ENCODE measurements at places on chromosomes 12 and 14.

GRCh38 chr12:53244337-53244736 lies 12.3 kb upstream of the RARG start:
- no peak for DNase-seq

DNA sequence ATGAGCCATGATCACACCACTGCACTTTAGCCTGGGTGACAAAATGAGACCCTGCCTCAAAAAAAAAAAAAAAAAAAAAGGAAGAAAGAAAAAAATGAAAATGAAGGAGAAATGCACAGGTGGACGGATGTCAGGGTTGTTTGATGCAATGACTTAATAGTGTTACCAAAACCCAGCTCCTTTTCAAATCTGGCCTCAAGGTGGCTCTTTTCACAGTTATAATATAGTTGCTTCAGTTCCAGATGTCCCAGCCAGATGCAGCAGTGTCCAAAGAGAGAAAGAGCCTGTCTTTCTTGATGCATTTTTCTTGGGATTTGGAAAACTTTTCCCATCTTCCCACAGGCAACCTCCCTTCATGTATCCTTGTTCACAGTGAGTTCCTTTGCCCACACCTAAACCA lies 36.5 kb downstream of the KCNMB4 start:
- no peak for DNase-seq

DNA sequence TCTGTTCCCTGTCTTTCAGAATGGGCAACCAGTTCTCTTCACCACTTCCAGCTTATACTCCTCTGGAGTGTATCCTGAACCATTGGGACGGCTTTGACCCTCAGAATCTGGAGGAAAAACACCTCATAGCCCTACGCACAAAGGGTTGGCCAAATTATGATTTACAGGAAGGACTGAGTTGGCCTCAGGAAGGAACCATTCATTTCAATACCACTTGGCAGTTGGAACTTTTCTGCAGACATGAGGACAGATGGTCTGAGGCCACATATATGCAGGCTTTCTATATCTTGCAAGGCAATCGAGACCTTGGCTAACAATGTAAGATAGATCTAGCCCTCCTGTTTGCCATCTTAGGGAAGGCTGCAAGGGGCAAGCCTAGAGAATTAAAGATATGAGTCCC lies 24.0 kb downstream of the CLECL1 start:
- no peak for DNase-seq

DNA sequence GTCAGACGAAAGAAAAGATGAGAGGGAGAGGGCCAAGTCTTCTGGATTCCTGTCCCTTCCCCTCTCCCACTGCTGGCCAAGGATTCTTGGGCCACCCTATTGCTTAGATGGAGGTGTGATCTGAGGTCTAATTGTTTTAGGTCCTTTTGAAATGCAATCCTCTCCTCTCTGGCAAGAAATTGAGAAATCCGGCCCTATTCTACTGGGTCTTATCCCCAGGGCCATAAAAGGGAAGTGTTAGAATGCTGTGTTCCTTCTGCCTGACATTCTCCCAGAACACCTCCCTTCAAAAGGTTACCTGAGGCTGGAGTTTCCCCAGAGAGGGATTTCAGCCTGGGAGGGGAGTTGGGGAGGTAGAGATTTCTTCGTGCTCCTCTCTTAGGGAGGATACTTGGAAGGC lies 4.4 kb downstream of the WNT5B start:
- no peak for DNase-seq

GRCh38 chr14:49897965-49898364 lies 5.1 kb downstream of the ARF6 start:
- no peak for DNase-seq

- no peak for DNase-seq
These were observed 6.6 kb downstream of the MAX start for GRCh38 chr14:65095633-65096205.

- no peak for DNase-seq
These were observed 7.6 kb upstream of the SMUG1 start for GRCh38 chr12:54196396-54196795.

DNA sequence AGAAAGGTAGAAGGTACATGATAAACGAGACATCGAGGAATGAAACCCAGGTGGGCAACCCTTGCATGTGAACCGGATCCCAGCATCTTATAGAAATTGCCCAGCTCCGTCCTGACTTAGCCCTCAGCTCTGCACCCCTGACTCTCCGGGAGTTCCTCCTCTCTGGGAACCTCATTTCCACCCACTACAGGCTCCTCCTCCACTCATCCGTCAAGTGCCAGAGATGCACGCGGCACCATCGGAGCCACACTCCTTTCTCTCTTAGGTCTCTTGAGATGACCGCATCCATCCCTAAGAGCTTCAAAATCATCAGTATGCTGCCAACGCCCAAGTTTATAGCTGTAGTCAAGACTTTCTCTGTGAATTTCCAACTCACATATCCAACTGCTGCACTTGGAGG lies 84.7 kb downstream of the TTC7B start:
- no peak for DNase-seq

GRCh38 chr14:88424573-88424972 lies 39.1 kb downstream of the SPATA7 start:
- no peak for DNase-seq
